HepG2 (cell line): ENCODE measurements at places on chromosomes 7 and 10.
A peak's percentile ranks its signal among the peaks of the same experiment; 100 is the strongest.

DNA sequence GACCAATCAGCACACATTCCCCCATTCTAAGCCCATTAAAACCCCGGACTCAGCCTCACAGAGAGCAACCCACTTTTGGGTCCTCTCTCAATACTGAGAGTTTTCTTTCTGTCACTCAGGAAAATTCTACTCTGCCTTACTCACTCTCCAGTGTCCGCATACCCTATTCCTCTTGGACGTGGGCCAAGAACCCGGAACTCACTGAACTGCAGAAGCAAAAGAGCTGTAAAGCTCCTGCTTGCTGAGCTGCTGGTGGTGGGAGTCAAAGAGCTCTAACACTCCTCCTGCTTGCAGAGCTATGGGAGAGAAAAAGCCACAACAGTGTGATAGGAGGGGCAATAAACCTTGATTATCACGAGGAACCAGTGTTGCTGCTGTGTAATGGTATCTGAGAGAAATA lies 386.9 kb downstream of the POM121L12 start:
- no peak for DNase-seq

DNA sequence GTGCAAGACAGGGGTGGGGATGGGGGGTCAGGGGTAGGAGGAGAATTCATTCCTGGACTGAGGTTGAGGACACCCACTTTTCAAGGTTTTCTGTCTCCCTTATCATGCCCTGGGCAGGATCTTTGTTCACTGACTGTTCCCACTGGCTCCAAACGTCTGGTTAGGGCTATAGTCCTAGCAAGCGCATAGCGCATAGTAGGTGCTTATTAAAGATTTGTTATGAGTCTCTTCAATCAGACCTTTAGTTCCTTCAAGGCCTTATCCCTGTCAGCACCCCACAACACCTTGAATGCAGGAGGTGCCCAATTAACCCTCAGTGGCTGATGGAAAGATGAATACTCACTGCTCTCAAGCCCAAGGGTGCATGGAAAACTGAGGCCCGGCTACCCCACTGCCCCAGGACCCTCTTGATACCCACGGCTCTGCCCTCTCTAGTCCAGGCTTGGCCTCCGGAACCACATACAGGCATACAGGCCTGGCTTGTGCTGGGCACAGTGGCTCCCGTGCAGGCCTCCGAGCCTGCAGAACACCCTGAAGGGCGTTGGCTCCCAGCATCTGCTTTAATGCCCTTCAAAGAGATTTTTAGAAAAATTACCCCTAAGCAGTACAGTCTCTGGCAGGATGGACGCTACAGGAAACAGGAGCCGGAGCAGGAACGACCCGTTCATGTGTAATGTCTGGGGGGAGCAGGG lies 177.7 kb downstream of the SH3PXD2A start:
- DNase-seq, result no peak

DNA sequence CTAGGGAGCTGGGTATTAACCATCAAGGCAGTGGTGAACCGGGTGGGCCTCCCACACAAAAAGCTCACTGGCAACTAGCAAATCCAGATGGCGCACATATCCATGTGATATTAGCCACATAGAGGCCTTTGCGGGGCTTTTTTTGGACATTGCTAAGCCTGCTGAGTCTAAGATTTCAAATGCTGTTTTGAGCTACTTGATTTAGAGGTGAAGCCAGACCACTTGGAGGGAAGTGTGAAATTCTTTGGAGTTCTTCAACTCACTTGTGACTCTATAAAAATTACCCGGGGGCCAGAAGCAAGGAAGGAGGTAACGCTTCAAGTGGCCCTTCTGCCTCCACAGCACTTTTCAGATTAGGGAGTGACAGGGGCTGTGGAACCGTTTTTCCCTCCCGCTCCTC lies 619.8 kb upstream of the GALNT17 start:
- no peak for DNase-seq

DNA sequence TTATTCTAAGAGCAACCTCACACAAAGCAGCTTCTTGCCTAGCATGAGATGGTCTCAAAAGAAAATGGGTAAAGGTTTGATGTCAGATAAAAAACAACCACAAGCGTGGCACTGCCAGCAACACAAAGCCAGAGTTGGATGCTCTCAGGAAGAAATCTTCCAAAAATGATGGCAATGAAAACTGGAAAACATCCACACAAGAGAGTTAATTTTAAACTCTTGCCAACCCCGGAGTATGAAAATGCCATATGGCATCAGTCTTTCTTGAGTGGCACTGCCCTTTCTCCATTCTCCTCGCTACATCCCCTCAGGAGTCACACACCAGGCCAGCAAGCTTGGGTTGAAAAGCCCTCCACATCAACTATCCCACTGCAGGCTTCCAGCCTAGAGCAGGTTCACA lies 41.0 kb downstream of the CADPS2 start:
- DNase-seq, result no peak

GRCh38 chr10:63697956-63698786 lies 177.0 kb downstream of the REEP3 start:
- no peak for DNase-seq

DNA sequence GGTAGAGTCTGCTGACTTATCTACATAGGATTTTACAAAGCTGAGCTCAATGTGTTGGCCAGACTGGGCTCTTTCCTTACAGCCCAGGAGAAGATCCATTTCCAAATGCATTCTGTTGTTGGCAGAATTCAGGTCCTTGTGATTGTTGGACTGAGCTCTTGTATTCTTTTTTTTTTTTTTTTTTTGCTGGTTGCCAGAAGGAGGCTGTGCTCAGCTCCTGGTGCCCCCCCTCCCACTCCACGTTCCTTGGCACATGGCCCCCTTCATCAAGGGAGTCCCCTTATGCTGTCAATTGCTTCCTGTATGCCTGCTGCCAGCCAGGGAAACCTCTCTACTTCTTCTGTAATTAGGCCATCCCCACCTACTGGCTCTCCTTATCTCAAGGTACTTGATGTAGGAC lies 518.1 kb upstream of the AKR1E2 start:
- no peak for DNase-seq

GRCh38 chr10:4646547-4646946 lies 179.5 kb upstream of the AKR1E2 start:
- no peak for DNase-seq

DNA sequence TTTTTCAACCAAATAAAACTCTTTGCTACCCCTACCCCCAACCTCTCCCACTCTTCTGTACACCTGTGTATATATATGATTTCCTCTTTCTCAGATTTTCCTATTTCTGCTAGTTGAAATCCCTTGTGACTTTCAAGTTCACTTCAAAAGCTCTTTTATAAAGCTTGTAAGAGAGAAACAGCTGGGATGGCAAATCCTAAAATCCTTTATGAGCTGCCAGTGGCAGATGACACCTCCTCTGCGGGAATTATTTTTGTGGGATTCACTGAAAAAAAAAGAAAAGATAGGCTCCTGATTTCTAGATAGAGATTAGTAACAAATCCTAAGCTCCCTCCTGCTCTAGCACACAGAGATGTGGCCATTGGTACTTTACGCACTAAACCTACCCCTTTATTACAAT lies 92.9 kb downstream of the AHR start:
- no peak for DNase-seq

- DNase-seq, result no peak
Measured at GRCh38 chr7:99235925-99236324, 28.0 kb upstream of the KPNA7 start.

GRCh38 chr7:103525937-103526336 lies 79.9 kb upstream of the SLC26A5 start:
- DNase-seq, result no peak

DNA sequence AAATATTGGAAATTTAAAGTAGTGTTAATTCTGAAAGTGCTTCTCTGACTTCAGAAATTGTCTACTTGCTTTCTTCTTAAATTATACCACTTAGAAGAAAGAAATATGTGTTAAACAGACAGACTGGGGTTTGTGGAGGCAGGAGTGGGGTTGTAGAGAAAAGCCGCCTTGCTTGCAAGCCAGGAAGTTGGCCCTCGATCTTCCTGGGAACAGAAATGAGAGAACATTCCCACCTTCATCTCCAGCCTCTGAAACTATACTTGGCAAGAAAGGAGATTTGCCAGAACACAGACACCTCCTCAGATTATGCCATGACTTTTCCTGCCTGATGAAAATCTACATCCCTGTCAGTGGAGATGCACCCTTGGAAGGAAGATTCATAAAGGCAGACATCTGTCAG lies 171.2 kb upstream of the CHRM2 start:
- DNase-seq, result no peak

DNA sequence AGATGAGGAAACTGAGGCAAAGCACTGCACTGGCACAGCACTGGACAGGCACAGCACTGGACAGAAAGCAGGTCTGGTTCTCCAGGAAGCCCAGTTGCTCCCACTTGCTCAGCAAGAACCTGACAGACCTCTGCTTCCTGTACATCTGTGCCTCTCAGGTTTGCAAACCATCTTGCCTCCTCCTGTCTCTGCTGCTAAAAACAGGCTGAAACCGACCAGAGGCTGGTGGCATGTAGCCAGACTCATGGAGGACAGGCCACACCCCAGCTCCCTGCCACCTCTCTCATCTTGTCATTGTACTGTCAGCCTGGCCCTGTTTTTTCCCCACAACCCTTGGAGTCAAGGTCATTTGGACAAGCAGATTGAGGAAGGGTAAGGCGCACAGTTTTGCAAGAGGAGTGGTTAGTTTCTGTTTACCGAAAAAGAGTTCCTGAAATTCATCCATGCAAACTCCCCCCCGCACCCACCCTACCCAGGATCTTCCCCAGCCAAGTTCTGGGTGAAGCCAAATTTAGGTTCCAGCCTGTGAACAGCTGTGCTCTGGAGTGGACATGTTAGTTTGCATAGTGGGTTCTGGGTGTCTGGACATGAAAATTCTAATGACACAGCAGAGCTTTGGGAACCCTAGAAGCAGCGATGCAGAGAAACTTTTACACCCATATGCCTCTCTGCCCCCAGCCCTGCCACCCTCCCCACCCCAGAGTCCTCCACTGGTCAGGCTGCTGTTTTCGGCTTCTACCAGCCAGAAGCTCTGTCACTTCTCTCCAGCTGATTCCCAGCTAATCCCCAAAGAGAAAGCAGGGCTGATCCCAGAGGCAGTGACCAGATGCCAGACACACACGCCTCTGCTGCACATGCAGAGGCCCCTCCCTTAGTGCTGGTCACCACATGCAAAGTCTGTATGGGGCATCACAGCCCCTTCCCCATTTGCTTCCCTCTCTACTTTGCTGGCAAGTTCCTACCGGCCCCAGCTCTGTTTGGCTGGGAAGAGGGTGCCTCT lies 8.5 kb upstream of the C10orf105 start:
- DNase-seq, result peak; percentile 60

DNA sequence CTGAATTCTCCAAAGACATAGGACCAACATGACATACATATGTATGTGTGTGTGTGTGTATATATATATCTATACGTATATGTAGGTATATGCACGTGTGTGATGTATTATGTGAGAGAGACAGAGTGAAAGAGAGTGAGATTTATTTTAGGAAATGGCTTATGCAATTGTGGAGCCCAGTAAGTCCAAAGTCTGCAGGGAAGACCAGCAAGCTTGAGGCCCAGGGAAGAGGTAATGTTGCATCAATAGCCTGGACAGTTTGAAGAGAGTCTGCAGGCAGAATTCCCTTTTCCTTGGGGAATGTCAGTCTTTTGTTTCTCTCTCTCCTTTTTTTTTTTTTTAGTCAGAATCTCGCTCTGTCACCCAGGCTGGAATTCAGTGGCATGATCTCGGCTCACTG lies 33.0 kb upstream of the CARD11 start:
- peak; percentile 10 for DNase-seq

- no peak for DNase-seq
Measured at GRCh38 chr7:8973601-8974000, 540.2 kb downstream of the NXPH1 start.

DNA sequence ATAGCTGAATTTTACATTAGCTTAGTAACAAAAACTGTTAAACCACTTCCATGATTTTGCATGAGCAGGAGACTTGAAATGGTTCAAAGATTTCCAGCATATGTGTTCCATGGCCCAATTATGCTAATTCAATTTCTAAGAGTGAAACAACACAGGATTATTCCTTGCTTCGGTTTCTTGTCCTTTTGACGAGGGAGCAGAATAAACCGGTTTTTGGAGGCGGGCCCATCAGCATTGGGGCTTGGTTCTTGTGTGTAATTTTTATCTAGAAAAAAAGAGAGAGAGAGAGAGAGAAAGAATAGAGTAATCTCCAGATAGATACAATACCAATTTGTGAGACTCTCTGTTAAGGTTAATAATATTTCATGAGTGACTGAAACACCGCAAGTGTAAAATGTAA lies 159.5 kb upstream of the ETV1 start:
- DNase-seq, result no peak

GRCh38 chr7:97187067-97187466 lies 69.6 kb downstream of the SDHAF3 start:
- no peak for DNase-seq

DNA sequence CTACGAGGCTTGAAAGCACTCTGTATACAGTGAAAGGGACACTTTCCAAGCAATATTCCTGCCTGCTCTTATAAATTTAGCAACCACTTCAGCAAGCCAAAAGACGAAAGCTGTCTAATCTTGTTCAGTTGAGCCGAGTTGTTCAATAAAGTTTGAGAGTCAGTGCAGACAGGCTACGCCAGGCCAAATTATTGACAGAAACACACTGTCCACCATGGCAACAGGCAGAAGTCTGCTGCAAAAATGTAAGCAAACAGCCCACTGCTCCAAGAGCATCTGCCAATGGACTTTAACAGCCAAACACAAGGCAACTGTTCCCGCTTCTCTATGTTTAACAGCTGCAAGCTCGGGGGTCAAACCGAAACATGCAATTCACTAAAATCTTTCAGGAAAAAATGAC lies 85.7 kb downstream of the GLI3 start:
- DNase-seq, result no peak

DNA sequence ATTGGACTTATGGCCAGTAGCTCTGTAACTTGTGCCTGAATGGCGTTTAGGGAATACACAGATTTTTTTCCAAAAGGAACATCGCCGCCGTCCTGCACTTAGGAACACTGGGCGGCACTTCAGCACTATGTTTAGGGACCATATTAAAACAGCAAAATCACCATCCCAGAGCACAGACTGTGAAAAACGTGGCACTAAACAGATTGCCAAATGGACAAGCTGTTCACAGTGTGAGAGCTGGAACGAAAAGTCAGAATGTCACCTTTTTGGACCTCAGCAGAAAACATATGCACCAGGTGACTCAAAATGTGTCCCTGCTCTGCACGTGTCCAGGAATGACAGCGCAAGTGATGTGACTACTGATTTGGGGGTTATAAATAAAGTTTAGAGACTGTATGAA lies 87.9 kb downstream of the ODAD2 start:
- no peak for DNase-seq

DNA sequence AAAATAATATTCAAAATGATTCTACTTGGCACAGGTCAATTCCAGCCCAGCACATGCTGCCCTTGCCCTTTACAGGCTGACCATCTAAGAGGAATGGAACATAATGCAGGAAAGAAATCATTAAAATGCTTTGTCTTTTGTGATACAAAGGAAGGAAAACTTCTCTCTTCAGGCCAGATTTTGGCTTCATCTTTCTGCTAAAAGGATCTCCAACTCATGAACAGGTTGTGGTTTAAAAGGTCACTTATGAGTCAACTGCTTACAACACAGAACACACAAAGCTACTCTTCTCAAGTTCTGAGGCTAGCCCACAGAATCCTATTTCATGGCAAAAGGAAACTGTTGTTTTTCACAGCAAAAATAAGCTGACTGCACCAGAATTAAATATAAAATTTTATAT lies 197.1 kb downstream of the DOCK4 start:
- peak; percentile 43 for DNase-seq
